Cardiac muscle cell (in vitro differentiated cells and primary cell): ENCODE measurements at places on chromosomes 2 and 18. TPM values are rescaled to one million over a fixed set of nuclear protein-coding genes. Genes with fewer than 3 reads are reported as not detected.

The SFT2D3 gene
- 0.13 and 5.9 TPM in 2 replicates for polyA plus RNA-seq

The PCARE gene
- 0.34 TPM in 1 of 2 replicates, not detected in the other for polyA plus RNA-seq

The AQP12B gene
- polyA plus RNA-seq: 0.50 TPM in 1 of 2 replicates, not detected in the other

The ZNF804A gene
- polyA plus RNA-seq: 0.12 TPM in 1 of 2 replicates, not detected in the other

The WDR75 gene
- polyA plus RNA-seq: 22.3 and 38.8 TPM in 2 replicates

The CYTIP gene
- polyA plus RNA-seq: 0.15 TPM in 1 of 2 replicates, not detected in the other

DNA sequence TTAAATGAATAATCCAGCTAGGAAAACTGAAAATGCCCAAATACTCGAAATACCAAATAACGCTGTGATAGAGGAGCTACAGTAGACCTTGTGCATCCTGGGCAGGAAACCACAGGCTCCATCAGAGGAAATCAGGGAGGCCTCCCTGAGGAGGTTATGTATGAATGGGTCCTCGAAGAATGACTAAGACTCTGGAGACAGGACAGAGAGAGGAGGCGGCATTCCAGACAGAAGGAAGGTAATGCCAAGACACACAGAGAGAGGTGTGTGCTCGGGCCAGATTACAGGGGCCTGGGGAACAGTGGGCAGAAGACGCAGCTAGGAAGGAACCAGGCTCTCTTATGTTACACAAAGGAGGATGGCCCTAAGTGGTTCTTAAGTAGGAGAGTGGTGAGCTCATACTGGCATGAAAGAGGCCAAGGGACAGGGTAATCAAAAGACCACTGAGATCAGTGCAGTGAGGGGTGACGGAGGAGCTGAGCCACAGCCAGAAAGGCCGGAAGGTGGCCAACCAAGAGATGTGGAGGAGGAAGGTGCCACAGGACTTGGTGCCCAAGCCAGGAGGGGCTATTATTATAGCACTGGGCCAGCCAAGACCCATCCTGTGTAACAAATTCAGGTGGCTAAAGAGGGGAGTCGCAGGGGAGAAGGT lies 9.9 kb downstream of the ST3GAL5 start:
- no peaks in the 10 kb centered on the region for H3K36me3 ChIP-seq
- H3K27ac ChIP-seq: no peak overlapping the region
- H3K27me3 ChIP-seq: no peaks in the 10 kb centered on the region
- DNase-seq: no peak
- H3K4me3 ChIP-seq: no peak overlapping the region

- no peaks in the 10 kb centered on the region for H3K4me1 ChIP-seq
- H3K27me3 ChIP-seq: no peaks in the 10 kb centered on the region
- no peak for DNase-seq
- no peaks in the 10 kb centered on the region for H3K36me3 ChIP-seq
- H3K4me3 ChIP-seq: no peak overlapping the region
- H3K27ac ChIP-seq: no peak overlapping the region
Measured at GRCh38 chr2:25534455-25534854, 138.9 kb downstream of the DTNB start.

GRCh38 chr2:212364112-212364985 lies 174.3 kb downstream of the ERBB4 start:
- H3K4me3 ChIP-seq: no peak overlapping the region
- peaks cover 58% of the 10 kb centered on the region for H3K4me1 ChIP-seq
- peak overlapping the region; percentile 58 for H3K27ac ChIP-seq
- peak; percentile 50 for DNase-seq
- no peaks in the 10 kb centered on the region for H3K36me3 ChIP-seq

DNA sequence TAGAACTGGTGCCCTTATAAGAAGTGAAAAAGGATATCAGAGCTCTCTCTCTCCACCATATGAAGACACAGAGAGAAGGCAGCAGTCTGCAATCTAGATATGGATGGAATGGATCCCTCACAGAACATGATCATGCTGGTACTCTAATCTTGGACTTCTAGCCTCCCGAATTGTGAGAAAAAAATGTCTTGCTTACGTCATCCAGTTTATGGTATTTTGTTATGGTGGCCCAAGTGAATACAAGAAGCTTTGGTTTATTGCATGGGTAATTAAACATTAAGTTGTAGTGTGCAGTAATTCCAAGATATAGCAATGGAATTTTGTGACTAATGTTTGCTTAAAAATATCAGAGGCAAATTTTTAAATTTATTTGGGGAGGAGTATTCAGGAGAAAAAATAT lies 1667.4 kb upstream of the SLC39A10 start:
- H3K4me3 ChIP-seq: no peak overlapping the region
- no peaks in the 10 kb centered on the region for H3K36me3 ChIP-seq
- no peaks in the 10 kb centered on the region for H3K27me3 ChIP-seq
- no peak for DNase-seq
- no peaks in the 10 kb centered on the region for H3K4me1 ChIP-seq

DNA sequence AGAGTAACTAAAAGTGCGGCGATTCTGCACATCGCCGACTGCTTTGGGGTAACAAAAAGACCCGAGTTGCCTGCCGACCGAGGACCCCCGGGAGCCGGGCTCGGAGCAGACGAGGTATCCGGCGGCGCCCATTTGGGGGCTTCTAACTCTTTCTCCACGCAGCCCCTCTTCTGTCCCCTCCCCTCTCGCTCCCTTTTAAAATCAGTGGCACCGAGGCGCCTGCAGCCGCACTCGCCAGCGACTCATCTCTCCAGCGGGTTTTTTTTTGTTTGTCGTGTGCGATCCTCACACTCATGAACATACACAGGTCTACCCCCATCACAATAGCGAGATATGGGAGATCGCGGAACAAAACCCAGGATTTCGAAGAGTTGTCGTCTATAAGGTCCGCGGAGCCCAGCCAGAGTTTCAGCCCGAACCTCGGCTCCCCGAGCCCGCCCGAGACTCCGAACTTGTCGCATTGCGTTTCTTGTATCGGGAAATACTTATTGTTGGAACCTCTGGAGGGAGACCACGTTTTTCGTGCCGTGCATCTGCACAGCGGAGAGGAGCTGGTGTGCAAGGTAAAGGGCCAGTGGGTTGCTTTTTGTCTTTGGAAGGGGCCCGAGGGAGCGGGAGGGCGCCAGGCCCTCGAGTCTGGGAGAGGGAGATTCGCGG lies 1.4 kb downstream of the TRIB2 start:
- H3K36me3 ChIP-seq: no peaks in the 10 kb centered on the region
- peak overlapping the region; percentile 94 for H3K4me3 ChIP-seq
- peaks cover 12% of the 10 kb centered on the region for H3K4me1 ChIP-seq
- peak; percentile 51 for DNase-seq
- peak overlapping the region; percentile 90 for H3K27ac ChIP-seq
- no peaks in the 10 kb centered on the region for H3K27me3 ChIP-seq

GRCh38 chr18:79948719-79949411 lies 2.6 kb downstream of the SLC66A2 start:
- DNase-seq: no peak
- no peaks in the 10 kb centered on the region for H3K36me3 ChIP-seq
- no peak overlapping the region for H3K4me3 ChIP-seq
- H3K27me3 ChIP-seq: peaks cover 13% of the 10 kb centered on the region

DNA sequence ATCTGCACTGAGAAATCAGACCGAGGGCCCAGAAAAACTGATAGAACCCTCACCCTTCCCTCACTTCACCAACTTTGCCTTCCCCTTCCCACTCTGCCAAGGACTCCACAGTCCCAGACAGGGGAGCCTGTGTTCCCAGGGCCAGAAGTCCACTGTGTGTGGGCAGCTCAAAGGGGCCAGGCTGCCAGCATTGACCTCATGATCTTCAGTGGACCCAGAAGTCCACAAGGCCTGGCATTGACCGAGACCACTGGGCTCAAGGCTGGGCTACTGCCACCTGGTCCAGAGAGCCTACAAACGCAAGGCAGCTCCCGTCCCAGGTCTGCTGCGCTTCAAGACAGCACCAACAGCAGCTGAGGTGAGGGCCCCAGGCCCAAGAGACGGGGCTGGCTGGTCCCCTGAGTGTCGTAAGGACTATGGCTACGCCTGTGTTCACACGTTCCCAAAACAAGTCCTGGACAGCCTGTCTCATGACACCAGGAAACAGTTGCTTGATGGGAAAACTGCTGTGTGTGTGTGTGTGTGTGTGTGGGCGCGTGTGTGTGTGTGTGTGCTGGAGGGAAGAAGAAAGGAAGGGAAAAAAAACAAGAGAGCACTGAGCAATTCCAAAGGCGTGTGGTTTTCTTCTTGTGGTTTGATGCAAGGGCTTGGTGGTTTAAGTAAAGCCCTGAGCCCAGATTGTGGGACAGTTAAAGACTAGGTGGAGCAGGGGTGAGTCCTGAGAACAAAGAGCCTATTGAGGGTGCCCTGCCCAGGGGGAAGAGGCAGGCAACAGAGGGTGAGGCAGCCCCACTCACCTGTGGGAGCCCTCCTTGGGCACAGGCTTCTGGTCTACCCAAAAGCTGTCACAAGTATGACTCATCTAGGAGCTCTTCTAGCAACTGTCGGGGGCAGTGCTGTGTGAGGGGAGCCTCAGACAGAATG lies 46.6 kb upstream of the ZBTB7C start:
- no peaks in the 10 kb centered on the region for H3K27me3 ChIP-seq
- H3K4me1 ChIP-seq: peaks cover 7% of the 10 kb centered on the region
- no peaks in the 10 kb centered on the region for H3K36me3 ChIP-seq
- no peak for DNase-seq
- no peak overlapping the region for H3K27ac ChIP-seq
- no peak overlapping the region for H3K4me3 ChIP-seq

- H3K4me3 ChIP-seq: no peak overlapping the region
- H3K4me1 ChIP-seq: peaks cover 11% of the 10 kb centered on the region
- H3K27ac ChIP-seq: no peak overlapping the region
- peaks cover 5% of the 10 kb centered on the region for H3K36me3 ChIP-seq
- H3K27me3 ChIP-seq: no peaks in the 10 kb centered on the region
Measured at GRCh38 chr2:219634951-219635751, 7.7 kb downstream of the SLC4A3 start.

DNA sequence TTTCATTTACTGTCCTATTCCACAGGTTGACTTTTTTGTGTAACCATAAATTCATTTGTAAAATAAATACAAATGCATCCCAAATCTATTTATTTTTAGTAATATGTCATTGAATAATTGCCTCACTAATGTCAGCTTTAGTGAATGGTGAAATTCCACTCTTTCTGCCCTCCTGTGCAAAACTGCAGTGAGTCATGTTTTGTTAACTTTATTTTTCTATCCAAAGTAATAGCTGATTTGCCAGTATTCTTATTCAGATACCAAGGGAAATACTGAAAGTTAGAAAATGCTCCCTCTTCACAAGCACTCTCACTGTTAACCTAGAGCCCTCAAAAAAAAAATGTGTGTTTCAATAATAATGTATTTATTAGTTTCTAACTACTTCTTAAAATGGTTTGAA lies 322.8 kb downstream of the RIT2 start:
- DNase-seq: no peak
- no peak overlapping the region for H3K4me3 ChIP-seq
- H3K27me3 ChIP-seq: no peaks in the 10 kb centered on the region
- H3K36me3 ChIP-seq: no peaks in the 10 kb centered on the region
- no peaks in the 10 kb centered on the region for H3K4me1 ChIP-seq

- H3K36me3 ChIP-seq: no peaks in the 10 kb centered on the region
- H3K4me3 ChIP-seq: no peak overlapping the region
- peaks cover 5% of the 10 kb centered on the region for H3K4me1 ChIP-seq
Measured at GRCh38 chr2:109173311-109174171, 44.5 kb downstream of the SH3RF3 start.

GRCh38 chr18:12076424-12077140 lies 17.1 kb upstream of the ANKRD62 start:
- peaks cover 10% of the 10 kb centered on the region for H3K27me3 ChIP-seq
- no peaks in the 10 kb centered on the region for H3K4me1 ChIP-seq
- peak; percentile 67 for DNase-seq
- H3K4me3 ChIP-seq: peak overlapping the region; percentile 35
- no peak overlapping the region for H3K27ac ChIP-seq

DNA sequence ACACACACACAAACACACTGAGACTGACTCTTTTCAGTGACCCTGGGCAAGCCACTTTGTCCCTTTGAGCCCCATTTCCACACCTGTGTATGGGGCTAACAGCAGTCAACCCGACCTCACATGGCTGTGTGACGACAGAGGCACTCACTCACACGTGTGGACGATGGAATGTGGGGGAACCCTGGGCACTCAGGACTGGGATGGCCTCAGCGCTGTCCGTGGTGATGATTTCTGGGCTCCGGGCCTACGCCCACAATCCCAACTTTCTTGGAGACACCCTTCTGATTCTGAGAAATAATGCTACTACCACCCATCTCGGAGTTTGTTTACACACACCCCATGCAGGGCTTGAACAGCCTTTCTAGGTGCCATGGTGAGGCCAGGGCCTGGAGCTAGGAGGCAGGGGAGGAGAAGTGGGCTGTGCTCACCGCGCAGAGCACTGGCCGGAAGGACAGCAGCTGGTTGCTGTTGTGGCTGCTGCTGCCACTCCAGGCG lies 1.5 kb downstream of the CRYBA2 start:
- no peaks in the 10 kb centered on the region for H3K36me3 ChIP-seq
- DNase-seq: peak; percentile 54
- peaks cover 4% of the 10 kb centered on the region for H3K4me1 ChIP-seq
- no peak overlapping the region for H3K27ac ChIP-seq
- no peak overlapping the region for H3K4me3 ChIP-seq
- peaks cover 98% of the 10 kb centered on the region for H3K27me3 ChIP-seq

- H3K4me1 ChIP-seq: no peaks in the 10 kb centered on the region
- peak; percentile 92 for DNase-seq
- H3K36me3 ChIP-seq: no peaks in the 10 kb centered on the region
- H3K27me3 ChIP-seq: no peaks in the 10 kb centered on the region
- no peak overlapping the region for H3K4me3 ChIP-seq
- no peak overlapping the region for H3K27ac ChIP-seq
Measured at GRCh38 chr2:160836755-160837154, 323.5 kb upstream of the TANK start.

DNA sequence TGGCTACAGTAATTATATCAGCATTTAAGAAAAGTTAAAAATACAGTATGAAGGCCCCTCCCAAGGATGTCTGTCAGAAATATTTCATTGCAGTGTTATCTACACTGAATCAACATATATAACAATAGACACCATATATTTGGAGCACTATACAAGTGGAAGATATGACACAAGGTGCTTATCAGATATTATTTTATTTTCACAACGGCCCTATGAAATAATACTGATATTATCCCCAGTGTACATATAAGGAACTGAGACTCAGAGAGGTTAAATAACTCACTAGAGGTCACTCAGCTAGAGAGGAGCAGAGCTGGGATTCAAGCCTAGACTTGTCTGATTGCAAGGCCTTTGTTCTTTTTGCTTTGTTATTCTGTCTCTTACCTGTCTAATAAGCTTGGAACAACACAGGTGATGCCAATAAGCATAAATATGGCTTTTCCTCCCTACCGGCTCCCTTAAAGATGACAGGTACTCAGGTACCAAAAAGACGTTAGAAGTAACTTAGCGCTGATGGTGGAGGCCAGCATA lies 4.7 kb upstream of the SLC40A1 start:
- no peak overlapping the region for H3K27ac ChIP-seq
- H3K4me3 ChIP-seq: no peak overlapping the region
- DNase-seq: no peak
- H3K27me3 ChIP-seq: peaks cover 49% of the 10 kb centered on the region
- H3K36me3 ChIP-seq: no peaks in the 10 kb centered on the region

DNA sequence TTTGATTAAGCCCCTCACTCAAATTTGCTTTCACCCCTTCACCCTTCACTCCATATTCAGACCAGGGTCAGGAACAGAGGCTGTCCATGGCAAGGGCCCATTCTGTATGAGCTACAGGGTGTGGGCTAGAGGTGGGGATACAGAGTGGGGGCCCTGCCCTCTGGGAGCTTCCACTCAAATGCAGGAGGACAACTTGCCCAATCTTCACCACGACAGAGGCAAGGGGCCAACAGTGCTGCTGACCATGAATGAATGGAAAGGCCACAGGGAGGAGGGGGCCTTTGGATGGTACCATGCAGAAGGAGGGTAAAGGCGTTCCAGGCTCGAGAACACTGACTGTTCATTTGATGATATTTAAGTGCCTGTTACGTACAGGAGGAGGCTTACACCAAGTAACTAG lies 22.8 kb downstream of the ADRA2B start:
- no peak overlapping the region for H3K4me3 ChIP-seq
- peaks cover 22% of the 10 kb centered on the region for H3K4me1 ChIP-seq
- no peak overlapping the region for H3K27ac ChIP-seq
- no peaks in the 10 kb centered on the region for H3K27me3 ChIP-seq
- no peak for DNase-seq
- H3K36me3 ChIP-seq: no peaks in the 10 kb centered on the region
